ENCODE measurements at places on chromosomes 2 and 18.
A peak's percentile ranks its signal among the peaks of the same experiment; 100 is the strongest.

DNA sequence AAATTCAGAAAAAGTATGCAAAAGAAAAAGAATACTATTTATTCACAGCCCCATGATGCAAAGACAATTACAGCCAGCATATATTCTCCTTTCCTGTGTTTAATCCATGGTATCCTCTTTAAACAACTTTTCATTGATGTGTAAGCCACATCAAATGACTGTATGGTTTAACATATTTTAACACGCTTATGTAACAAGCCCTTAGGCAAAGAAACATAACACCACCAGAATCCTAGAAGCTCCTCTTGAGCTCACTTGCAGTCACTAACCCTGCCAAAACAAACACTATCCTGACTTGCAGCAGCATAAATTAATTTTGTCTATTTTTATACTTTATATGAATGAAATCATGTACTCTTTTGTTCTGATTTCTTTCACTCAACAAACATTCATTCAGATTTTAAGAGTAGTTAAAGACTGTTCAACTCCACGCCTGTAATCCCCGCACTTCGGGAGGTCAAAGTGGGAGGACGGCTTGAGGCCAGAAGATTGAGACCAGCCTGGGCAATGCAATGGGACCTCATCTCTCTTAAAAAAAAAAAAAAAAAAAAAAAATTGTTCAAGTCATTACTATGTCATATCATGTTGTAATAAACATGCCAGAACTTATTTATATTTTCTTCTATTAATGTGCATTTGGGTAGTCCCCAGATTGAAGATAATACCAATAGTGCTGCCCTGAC lies 226.3 kb downstream of the NBAS start:
- no peak overlapping the region for H3K27ac ChIP-seq
- no peaks in the 10 kb centered on the region for H3K4me1 ChIP-seq
- DNase-seq: no peak
- no peaks in the 10 kb centered on the region for H3K36me3 ChIP-seq

DNA sequence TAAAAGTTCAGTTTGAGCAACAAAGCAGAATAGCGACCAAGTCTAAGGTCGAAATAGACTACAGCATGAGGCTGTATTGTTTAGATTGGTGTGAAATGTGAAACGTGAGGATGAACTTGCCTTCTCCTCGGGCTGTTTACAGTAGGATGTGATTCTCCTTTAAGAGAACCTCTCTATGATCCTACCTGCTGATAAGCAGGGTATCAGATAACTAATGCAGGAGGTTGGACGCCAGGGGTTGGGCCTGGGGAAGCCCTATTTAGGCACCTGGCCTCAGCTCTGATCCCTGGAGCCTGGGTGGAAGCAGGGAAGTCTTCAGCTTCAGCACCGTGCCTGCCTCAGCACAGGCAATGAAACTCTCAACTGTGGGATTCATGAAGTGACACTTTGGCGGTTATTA lies 11.4 kb downstream of the CRYGD start:
- H3K4me1 ChIP-seq: peaks cover 4% of the 10 kb centered on the region
- H3K27ac ChIP-seq: no peak overlapping the region
- peaks cover 6% of the 10 kb centered on the region for H3K27me3 ChIP-seq

DNA sequence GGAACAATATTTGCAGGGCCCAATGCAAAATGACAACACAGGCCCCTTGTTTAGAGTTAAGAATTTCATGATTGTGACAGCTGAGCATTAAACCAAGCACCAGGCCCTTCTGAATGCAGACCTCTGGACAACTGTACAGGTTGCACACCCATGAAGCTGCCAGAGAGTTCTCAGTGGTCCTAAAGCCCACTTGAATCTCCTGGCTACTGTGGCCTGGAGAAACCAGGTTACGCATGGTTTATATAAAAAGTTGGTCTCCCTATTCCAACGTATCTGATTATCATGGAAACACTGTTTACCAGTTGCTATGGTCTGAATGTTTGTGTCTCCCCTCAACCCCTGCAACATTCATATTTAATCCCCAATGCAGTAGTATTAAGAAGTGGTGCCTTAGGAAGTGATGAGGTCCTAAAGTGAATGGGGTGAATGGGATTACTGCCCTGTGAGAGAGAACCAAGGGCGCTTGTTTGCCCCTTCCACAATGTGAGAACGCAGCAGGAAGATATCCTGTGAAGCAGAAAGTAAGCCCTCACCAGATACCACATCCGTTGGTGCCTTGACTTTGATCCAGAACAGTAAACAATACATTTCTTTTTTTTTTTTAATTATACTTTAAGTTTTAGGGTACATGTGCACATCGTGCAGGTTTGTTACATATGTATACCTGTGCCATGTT lies 48.0 kb upstream of the ANXA4 start:
- no peaks in the 10 kb centered on the region for H3K36me3 ChIP-seq
- no peak for DNase-seq
- no peaks in the 10 kb centered on the region for H3K4me1 ChIP-seq
- no peak overlapping the region for H3K4me3 ChIP-seq
- no peaks in the 10 kb centered on the region for H3K27me3 ChIP-seq

- no peaks in the 10 kb centered on the region for H3K27me3 ChIP-seq
- peaks cover 20% of the 10 kb centered on the region for H3K36me3 ChIP-seq
- H3K4me3 ChIP-seq: no peak overlapping the region
These were observed 8.0 kb upstream of the KCMF1 start for GRCh38 chr2:84962917-84963316.

DNA sequence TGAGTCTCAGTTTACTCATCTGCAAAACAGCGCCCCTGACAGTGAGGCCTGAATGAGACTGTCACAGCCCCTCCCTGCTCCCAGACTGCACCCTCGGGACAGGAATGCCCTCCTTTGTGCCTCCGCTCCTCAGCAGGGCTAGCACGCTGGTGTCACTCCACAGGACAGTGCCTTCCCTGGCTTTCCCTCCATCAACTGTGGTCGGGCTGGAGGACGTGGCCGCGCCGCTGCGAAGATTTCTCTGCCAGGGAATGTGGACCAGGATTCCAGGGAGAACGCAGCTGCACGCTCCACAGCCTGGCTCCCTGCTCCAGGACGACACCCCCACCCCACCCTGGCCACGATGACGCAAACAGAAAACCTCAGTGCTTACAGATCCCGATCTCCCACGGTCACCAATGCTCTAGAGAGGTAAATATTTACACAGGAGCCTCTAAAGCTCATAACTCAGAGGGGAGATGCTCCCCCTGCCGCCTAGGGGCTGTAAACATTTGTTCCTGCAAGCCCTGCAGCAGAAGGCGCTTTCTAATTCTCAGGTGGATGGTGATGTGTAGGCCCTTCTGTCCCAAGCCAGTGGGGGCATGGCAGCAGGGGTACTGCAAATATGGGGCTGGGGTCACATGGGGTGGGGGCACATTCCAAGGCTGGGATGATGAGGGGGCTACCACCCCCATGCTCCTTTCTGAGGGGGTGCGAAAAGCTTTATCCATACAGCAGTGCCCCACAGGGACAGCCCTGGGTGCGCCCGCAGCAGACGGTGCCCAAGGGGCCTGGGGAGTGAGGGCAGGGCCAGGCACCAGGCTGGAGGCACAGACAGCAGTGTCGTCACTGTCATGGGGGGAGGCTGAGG lies 12.4 kb downstream of the HS6ST1 start:
- H3K4me1 ChIP-seq: peaks cover 99% of the 10 kb centered on the region
- DNase-seq: no peak
- no peak overlapping the region for H3K4me3 ChIP-seq
- no peaks in the 10 kb centered on the region for H3K27me3 ChIP-seq
- H3K36me3 ChIP-seq: peaks cover 71% of the 10 kb centered on the region
- peak overlapping the region; percentile 88 for H3K27ac ChIP-seq

DNA sequence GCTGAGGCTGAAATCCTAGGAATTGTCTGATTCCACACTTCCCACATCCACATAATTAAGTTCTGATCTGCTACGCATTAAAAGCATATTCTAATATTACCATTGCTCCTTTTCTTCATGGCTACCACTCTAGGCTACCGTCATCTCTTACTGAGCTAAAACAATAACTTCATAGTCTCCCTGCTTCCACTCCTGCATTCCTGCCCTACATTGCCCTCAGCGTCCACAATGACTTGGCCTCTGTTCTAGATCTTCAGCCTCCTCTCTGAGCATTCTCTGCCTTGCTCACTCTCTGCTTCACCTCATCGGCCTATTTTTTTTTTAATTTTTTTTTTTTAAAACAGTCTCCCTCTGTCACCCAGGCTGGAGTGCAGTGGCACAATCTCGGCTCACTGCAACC lies 15.8 kb upstream of the TLK1 start:
- no peak overlapping the region for H3K27ac ChIP-seq
- no peaks in the 10 kb centered on the region for H3K27me3 ChIP-seq
- H3K36me3 ChIP-seq: no peaks in the 10 kb centered on the region

DNA sequence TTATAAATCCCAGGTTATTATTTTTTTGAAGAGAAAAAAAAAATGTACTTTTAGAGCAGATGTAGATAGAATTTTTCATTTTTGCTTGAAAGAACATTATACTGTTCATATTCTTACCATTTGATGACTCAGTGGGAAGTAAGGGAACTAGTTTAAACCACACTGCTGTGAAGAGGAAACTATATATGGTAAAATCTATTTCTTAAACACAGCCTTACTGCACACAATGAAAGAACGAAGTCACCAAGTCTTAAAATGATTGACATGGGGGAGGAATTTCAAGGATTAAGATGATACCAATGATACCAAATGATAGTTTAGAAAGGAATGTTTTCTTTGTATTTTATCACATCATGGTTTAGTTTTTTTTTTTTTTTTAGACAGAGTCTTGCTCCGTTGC lies 5.0 kb downstream of the ACTR2 start:
- no peaks in the 10 kb centered on the region for H3K27me3 ChIP-seq
- peaks cover 10% of the 10 kb centered on the region for H3K4me1 ChIP-seq
- no peak overlapping the region for H3K27ac ChIP-seq
- DNase-seq: no peak
- peaks cover 8% of the 10 kb centered on the region for H3K36me3 ChIP-seq
- no peak overlapping the region for H3K4me3 ChIP-seq

GRCh38 chr2:101360232-101360631 lies 27.1 kb downstream of the CREG2 start:
- no peaks in the 10 kb centered on the region for H3K36me3 ChIP-seq
- H3K27ac ChIP-seq: no peak overlapping the region
- DNase-seq: no peak
- H3K4me1 ChIP-seq: peaks cover 5% of the 10 kb centered on the region

GRCh38 chr2:80392441-80392840 lies 87.9 kb upstream of the LRRTM1 start:
- no peaks in the 10 kb centered on the region for H3K27me3 ChIP-seq
- no peak overlapping the region for H3K27ac ChIP-seq
- H3K4me3 ChIP-seq: no peak overlapping the region
- DNase-seq: no peak
- no peaks in the 10 kb centered on the region for H3K36me3 ChIP-seq

GRCh38 chr18:47725656-47726055 lies 204.8 kb downstream of the SMAD2 start:
- no peaks in the 10 kb centered on the region for H3K36me3 ChIP-seq
- no peak overlapping the region for H3K27ac ChIP-seq
- no peak overlapping the region for H3K4me3 ChIP-seq

DNA sequence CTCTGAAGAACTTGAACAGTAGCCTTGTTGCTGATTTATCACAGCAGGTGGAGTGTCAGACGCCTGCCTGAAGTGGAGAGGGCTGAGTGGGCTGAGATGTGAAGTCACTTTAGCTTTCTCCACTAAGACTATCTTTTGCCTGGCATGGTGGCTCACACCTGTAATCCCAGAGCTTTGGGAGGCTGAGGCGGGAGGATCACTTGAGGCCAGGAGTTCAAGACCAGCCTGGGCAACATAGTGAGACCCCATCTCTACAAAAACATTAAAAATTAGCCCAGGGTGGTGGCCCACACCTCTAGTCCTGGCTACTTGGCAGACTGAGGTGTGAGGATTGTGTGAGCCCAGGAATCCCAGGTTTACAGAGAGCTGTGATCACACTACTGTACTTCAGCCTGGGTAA lies 60.6 kb upstream of the TTC39C start:
- peaks cover 7% of the 10 kb centered on the region for H3K4me1 ChIP-seq
- no peaks in the 10 kb centered on the region for H3K27me3 ChIP-seq
- H3K27ac ChIP-seq: no peak overlapping the region
- no peaks in the 10 kb centered on the region for H3K36me3 ChIP-seq

DNA sequence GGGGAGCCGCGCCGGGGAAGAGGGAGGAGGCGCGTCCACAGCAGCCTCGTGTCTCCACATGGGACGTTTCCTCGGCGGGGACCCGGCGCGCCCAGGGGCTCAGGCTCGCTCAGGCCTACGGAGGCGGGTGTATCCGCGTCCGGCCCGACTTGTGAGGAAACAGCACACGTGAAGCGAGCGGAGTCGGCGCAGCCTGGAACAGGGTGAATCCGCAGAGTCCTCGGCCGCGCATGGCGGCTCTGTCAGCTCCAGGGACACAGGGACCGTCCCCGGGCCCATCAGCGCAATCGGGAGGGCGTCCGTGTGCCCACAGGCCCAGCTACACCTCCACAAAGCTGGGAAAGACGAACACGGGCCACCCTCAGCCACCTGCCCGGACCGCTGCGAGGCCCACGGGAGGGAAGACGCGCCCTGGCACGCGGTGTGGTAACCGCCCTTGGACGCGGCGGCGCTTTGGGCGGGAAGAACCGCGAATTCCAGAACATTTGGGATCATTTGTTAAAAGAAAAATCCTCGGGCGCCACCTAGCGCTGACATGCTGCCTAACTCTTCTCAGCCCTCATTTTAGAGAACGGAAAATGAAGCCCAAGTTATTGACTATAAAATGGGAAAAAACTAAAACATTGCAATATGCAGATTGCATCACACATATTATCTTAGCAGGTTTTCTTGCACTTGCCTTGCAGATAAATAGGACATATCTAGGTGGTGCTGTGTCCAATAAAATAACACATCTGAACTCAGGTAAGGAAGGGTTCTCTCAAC lies 40.4 kb downstream of the TMEM18 start:
- peak; percentile 90 for DNase-seq
- H3K27ac ChIP-seq: no peak overlapping the region
- H3K36me3 ChIP-seq: peaks cover 3% of the 10 kb centered on the region
- peaks cover 5% of the 10 kb centered on the region for H3K27me3 ChIP-seq
- H3K4me1 ChIP-seq: peaks cover 8% of the 10 kb centered on the region
- peak overlapping the region; percentile 33 for H3K4me3 ChIP-seq

DNA sequence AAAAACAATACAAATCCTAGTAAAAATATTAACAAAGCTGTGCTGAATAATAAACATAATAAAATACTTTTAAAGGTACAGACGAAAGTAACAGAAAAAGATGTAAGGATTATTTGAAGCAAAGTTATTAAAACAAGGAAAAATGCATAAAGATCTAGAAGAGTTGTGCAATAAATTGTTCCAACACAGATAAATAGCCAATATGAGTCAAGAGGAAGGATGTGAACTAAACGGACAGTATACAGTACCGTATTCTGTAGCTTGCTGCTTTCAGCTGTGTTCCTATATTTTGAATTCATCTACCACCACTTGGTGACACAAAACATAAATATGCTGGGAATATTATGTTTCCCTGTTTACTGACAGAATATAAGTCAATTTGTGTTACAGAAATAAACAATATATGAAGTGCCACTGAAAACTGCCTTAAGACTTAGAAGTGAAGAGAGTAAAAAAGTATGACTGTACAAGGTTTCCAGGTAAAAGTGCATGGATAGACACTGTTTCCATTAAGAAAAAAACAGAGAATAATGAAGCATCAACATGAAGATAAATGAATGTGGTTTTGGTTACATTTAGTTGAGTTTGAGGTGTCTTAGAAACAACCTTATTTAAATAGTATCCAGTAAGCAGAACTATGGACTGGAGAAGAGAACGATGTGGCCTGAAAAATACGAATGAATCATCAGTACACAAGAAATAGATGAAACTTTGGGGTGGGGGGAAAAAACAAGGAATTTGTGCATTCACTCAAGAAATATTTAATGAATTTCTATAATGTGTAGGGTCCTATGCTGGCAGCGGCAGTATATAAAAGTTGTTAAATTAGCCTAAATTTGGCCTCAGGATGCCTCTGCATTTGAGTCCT lies 13.1 kb downstream of the PPP3R1 start:
- no peak overlapping the region for H3K27ac ChIP-seq
- H3K4me1 ChIP-seq: no peaks in the 10 kb centered on the region
- H3K36me3 ChIP-seq: no peaks in the 10 kb centered on the region
- H3K27me3 ChIP-seq: no peaks in the 10 kb centered on the region
- DNase-seq: no peak
- H3K4me3 ChIP-seq: no peak overlapping the region

Data from spinal cord (tissue), 10 donors.